ENCODE measurements at places on chromosomes 1 and 21. TPM values are rescaled to one million over a fixed set of nuclear protein-coding genes. Genes with fewer than 3 reads are reported as not detected.

DNA sequence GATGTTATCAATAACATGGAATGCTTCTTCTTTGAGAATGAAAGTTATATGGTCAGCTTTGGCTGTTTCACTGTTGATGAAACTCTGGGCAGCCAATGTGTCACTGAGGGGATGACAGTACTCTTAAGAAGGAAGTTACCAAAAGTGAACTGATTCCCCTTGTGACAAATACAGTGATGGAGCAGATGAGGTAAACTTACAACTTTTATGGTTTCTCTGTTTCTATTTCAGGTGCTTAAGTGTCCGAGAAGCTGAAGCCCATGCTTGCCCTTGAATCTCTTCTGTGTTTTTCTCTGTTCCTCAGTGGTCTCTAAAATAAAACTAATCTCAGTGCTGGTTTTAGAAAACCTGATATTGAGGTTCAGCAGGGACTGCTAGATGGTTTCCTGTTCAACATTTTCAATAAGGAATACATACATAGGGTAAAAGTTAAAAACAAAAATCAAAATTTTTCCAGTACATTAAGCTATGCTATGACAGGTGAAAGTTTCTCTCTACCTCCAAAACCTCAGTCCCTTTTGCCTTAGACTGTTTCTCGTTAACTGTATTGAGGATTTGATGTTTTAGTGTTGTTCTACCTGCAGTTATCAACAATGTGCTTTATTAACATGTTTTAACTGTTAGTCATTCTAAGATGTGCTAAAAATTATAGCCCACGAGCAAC, 454.4 kb upstream of the ADGRL4 start:
- H3K27ac ChIP-seq, result no peak overlapping the region
- H3K4me3 ChIP-seq, result no peak overlapping the region
- H3K4me1 ChIP-seq, result no peaks in the 10 kb centered on the region
- DNase-seq, result no peak
- H3K36me3 ChIP-seq, result no peaks in the 10 kb centered on the region

GRCh38 chr1:234699795-234700665, 90.1 kb upstream of the IRF2BP2 start:
- no peaks in the 10 kb centered on the region for H3K27me3 ChIP-seq
- no peaks in the 10 kb centered on the region for H3K36me3 ChIP-seq
- H3K4me3 ChIP-seq, result no peak overlapping the region
- no peaks in the 10 kb centered on the region for H3K4me1 ChIP-seq
- no peak overlapping the region for H3K27ac ChIP-seq

The PGLYRP4 gene
- not detected for polyA plus RNA-seq

The VHLL gene
- polyA plus RNA-seq, result not detected

Measured in left lung (tissue), 14 donors.